ENCODE measurements at places on chromosomes 5 and 9.

DNA sequence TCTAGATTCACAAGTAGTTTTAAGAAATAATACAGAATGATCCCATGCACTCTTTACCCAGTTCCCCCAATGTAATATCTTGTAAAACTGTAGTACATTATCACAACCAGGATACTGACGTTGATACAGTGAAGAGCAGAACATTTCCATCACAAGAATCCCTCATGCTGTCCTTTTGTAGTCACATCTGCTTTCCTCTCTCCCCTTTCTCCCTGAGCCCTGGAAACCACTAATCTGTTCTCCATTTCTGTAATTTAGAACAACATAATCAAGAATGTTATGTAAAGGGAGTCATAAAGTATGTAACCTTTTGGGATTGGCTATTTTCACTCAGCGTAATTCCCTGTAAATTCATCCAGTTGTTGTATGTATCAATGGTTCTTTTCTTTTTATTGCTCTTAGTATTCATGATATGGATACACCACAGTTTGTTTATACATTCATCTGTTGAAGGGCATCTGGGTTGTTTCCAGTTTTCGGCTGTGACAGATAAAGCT lies 61.1 kb downstream of the ERCC6L2 start:
- no peak for DNase-seq

DNA sequence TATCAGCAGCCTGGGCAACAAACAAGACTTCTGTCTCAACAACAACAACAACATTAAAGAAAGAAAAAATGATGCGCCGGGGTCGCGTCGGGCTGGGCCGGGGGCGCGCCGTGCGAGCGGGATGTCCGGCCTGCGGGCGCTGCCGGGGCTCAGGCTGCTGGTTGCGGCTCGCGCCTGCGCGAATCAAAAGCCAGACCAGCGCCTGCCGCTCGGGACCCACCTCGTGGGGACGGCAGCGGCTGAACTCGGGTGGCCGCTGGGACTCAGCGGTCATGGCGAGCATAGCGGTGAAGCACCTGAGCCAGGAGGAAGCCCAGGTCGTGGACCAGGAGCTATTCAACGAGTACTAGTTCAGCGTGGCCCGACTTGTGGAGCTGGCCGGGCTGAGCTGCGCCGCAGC lies 11.9 kb upstream of the NHP2 start:
- no peak for DNase-seq

GRCh38 chr5:93192683-93193082 lies 388.3 kb downstream of the NR2F1-AS1 start:
- no peak for DNase-seq

DNA sequence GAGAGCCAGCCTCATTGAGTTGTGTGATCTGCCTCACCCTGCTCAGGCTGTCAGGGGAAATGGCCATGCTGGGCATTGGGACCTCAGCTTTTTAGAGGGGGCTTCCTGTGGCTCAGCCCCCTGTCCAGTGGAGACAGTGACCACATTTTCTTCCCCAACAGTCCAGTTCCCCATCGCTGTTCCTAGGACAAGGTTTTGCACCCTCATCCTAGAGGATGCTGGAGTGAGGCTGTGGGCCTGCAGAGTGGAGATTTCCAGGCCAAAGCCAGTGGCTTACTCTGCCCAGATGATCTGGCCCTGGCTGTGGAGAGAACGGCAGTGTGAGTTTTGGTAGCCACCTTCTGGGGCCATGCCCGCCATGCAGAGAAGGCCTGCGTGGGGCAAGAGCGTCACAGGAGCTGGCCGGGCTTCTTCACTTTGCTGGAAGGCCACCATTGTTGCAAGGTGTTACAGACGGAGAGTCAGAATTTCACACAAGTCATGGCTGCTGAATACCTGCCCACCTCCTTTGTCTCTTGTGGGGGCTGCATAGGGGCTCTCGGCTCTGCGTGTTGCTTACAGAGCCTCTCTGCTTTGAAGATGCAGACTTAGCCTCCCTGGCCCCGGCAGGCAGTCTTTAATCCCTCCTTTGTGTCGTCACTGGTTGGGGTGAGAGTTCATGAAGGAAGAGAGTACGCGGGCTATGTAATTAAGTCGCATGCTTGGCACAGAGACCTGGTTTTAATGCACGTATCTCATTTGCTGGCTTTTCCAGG lies 35.2 kb upstream of the PITX1 start:
- DNase-seq = no peak

- no peak for DNase-seq
Observed at GRCh38 chr9:70589571-70590314, 175.3 kb upstream of the KLF9 start.

DNA sequence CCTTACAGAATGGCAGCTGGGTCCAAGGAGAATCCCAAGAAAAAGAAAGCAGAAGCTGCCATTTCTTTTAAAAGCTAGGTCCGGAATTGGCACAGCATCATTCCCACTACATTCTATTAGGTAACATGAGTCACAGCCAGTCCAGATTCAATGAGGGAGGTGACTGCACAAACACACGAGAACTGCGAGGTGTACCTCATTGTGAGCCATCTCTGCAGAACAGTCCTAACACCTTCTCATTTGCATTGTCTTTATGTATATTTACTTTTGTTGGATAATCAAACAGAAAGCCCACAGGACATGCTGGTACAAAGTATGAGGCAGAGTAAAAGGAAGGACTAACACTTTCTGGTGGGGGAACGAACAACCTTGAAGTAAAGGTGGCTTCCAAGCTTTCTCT lies 14.6 kb upstream of the HABP4 start:
- DNase-seq = no peak

GRCh38 chr5:169100735-169101075 lies 200.2 kb downstream of the SLIT3 start:
- DNase-seq = no peak

All from activated CD4-positive, alpha-beta T cell treated with anti-CD3 and anti-CD28 coated beads for 36 hours (primary cell).